CD4-positive, CD25-positive, alpha-beta regulatory T cell (primary cell): ENCODE measurements at places on chromosomes 4 and X. TPM values are rescaled to one million over a fixed set of nuclear protein-coding genes. Genes with fewer than 3 reads are reported as not detected.

The BRS3 gene
- not detected for total RNA-seq

The COL4A6 gene
- total RNA-seq = not detected

The OCIAD2 gene
- 83.0 TPM for total RNA-seq

DNA sequence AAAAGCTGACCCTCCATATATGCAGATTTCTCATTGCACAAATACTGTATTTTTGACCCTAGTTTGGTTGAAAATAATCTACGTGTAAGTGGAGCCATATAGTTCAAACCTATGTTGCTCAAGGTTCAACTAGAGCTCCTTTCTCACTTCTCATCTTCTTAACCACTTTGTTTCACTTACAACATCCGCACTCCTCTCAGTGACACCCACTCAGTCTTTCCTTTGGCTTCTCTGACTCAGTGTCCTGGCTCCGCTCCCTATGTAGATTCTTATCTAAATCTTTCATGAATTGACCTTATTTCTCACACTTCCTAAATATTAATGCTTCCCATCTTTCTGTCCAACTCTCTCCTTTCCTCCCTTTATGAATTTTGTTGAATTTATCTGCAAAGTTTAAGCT lies 32.9 kb upstream of the DKK2 start:
- no peaks in the 10 kb centered on the region for H3K4me1 ChIP-seq
- no peak overlapping the region for H3K27ac ChIP-seq

DNA sequence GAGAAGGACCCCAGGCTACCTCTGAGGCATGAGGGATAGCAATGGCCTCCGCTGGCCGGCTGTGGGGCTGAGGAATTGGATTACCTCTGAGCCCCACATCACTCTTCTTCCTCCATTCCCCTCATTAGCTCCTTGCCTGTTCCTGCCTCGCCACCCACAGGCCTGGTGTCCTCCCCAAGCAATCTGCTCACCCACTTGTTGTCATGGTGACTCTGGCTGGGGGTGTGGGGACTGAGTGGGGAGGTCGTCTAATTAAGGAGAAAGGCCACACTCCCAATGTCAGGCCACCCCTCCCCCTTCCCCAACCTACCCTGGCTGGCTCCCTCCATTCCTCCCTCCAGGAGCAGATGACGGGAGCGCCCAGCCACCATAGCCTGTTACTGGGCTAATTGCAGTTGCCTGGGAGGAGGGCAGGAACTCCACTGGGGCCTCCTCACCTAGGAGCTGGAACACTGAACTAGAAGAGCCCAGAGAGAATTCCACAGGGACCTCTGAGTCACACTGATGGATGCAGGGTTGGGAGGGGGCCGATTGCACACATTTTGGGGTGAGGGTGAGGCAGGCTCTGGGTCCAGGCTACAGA lies 20.7 kb downstream of the NALF2 start:
- DNase-seq = no peak
- no peaks in the 10 kb centered on the region for H3K27me3 ChIP-seq
- no peak overlapping the region for H3K27ac ChIP-seq
- H3K4me3 ChIP-seq = no peak overlapping the region
- H3K36me3 ChIP-seq = no peaks in the 10 kb centered on the region

The AMER1 gene
- 3.1 TPM for total RNA-seq

The GATA1 gene
- total RNA-seq = 0.67 TPM

The XK gene
- total RNA-seq = 0.99 TPM

- H3K27ac ChIP-seq = peak overlapping the region; percentile 75
- peak; percentile 77 for DNase-seq
- H3K27me3 ChIP-seq = no peaks in the 10 kb centered on the region
These were observed 1.7 kb downstream of the NSD2 start for GRCh38 chr4:1872870-1873269.

The TIGD2 gene
- total RNA-seq = 4.0 TPM

The ESX1 gene
- total RNA-seq = not detected

The KLKB1 gene
- total RNA-seq = 1.2 TPM

The SLC9B2 gene
- 24.1 TPM for total RNA-seq

The TXK gene
- total RNA-seq = 58.0 TPM

DNA sequence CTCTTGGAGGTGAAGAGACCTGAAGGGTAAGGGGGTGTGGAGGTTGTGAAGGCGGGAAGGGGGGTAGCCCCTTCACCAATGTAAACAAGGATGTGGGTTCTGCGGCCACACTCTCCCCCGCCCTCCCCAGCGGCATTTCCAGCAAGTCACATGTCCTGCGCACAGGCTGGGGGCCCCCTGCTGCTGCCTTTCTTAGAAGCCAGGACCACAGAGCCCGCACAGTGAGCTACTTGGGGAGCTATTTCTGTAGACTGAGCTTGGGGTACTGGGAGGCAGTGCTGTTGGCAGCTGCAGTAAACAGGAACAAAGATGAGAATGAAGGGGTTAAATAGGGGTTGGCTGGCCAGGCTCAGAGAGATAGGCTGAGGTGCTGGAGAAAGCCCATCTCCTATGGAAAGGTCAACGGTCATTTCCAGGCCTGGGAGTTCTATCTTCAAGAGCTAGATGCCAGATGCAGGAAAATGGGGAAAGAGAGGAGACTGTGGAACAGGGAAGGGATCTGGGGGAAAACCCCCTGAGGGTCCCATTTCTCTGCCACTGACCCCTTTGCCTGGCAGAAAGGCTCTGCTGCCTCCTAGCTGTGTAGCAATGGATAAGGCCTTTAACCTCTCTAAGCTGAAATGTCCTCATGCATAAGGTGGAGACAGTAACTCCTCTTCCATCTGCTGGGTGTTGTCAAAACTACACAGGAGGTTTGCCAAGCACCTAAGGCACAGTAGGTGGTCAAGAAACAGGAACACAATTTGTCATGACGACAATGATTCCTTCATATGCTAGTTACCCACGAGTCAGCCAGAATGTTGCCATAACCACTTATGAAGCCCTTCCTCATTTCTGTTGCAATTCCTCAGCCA lies 18.5 kb upstream of the PIM2 start:
- H3K27me3 ChIP-seq = no peaks in the 10 kb centered on the region
- DNase-seq = peak; percentile 99
- peak overlapping the region; percentile 61 for H3K4me3 ChIP-seq
- peaks cover 10% of the 10 kb centered on the region for H3K36me3 ChIP-seq
- peak overlapping the region; percentile 99 for H3K27ac ChIP-seq

DNA sequence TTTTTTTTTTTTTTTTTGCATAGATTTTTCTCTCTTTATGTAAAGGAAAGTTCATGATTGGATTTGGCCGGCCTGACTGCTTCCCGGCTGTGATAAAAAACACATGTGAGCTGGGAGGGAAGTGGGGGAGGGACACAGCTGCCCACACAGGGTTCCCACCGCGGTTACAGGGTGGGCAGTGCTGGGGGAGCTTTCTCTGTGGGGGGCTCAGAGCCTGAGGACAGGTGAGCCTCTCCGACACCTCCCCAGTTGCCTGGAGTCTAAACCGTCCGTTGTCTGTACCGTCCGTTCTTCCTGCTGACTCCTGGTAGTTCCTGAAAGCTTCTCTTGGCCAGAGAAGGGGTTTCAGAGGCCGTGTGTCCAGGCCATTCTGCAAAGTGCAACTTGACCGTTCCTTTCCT lies 21.8 kb downstream of the SHOX start:
- no peak for DNase-seq
- H3K4me3 ChIP-seq = no peak overlapping the region
- H3K27me3 ChIP-seq = no peaks in the 10 kb centered on the region
- H3K4me1 ChIP-seq = no peaks in the 10 kb centered on the region

DNA sequence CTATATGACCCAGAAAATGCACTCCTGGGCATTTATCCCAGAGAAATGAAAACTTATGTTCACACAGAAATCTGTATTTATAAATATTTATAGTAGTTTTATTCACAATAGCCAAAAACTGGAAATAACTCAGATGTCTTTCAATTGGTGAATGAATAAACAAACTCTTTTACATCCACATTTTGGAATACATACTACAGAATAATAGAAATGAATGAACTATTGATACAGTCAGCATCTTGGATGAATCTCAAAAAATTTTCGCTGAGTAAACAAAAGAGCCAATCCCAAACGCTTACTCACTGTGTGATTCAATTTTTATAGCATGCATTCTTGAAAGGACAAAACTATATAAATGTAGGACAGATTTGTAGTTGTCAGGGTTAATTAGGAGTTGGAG lies 75.1 kb upstream of the HTR2C start:
- no peaks in the 10 kb centered on the region for H3K27me3 ChIP-seq
- no peaks in the 10 kb centered on the region for H3K36me3 ChIP-seq
- no peak for DNase-seq
- no peak overlapping the region for H3K4me3 ChIP-seq
- H3K4me1 ChIP-seq = no peaks in the 10 kb centered on the region

- H3K4me3 ChIP-seq = no peak overlapping the region
- peaks cover 29% of the 10 kb centered on the region for H3K27me3 ChIP-seq
- H3K27ac ChIP-seq = no peak overlapping the region
- H3K36me3 ChIP-seq = no peaks in the 10 kb centered on the region
- no peak for DNase-seq
These were observed 14.8 kb upstream of the BBS7 start for GRCh38 chr4:121885115-121885514.

GRCh38 chr4:154560824-154561231 lies 2.0 kb upstream of the FGB start:
- H3K27ac ChIP-seq = no peak overlapping the region
- peaks cover 9% of the 10 kb centered on the region for H3K27me3 ChIP-seq
- H3K4me3 ChIP-seq = no peak overlapping the region
- no peaks in the 10 kb centered on the region for H3K36me3 ChIP-seq
- no peaks in the 10 kb centered on the region for H3K4me1 ChIP-seq

GRCh38 chr4:56791316-56791715 lies 30.2 kb downstream of the SPINK2 start:
- no peak for DNase-seq
- no peaks in the 10 kb centered on the region for H3K4me1 ChIP-seq
- no peaks in the 10 kb centered on the region for H3K27me3 ChIP-seq
- H3K36me3 ChIP-seq = no peaks in the 10 kb centered on the region

The NEK1 gene
- 22.9 TPM for total RNA-seq

The HSFX3 gene
- not detected for total RNA-seq

The THOC2 gene
- 89.5 TPM for total RNA-seq

The HSFX1 gene
- 0.32 TPM for total RNA-seq

The ADH1C gene
- not detected for total RNA-seq

The MAGEB4 gene
- total RNA-seq = not detected

The APELA gene
- total RNA-seq = not detected

DNA sequence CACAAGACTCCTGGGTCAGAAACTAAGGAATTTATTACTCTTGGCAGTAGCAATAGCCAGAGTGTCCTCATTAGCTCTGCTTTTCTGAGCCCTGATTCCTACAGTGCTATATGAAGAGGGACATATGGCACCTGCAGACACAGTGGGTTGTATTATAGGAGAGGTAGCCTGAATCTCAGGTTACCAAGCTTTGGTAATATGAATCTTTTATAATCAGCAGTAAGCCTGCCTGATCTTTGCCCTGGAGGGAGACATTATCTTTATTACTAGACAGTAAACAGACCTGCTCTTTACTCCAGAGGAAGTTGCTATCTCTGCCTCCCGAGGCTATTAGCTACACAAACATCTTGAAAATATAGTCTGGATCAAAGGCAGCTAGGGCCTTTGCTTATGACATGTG lies 62.5 kb upstream of the HOPX start:
- no peaks in the 10 kb centered on the region for H3K36me3 ChIP-seq
- H3K4me1 ChIP-seq = peaks cover 5% of the 10 kb centered on the region
- no peaks in the 10 kb centered on the region for H3K27me3 ChIP-seq
- H3K27ac ChIP-seq = no peak overlapping the region

The CSAG2 gene
- total RNA-seq = not detected

The SLITRK2 gene
- total RNA-seq = not detected

- no peak for DNase-seq
- no peaks in the 10 kb centered on the region for H3K4me1 ChIP-seq
- no peaks in the 10 kb centered on the region for H3K27me3 ChIP-seq
- H3K27ac ChIP-seq = no peak overlapping the region
These were observed 302.3 kb downstream of the DCHS2 start for GRCh38 chr4:154189346-154189745.

DNA sequence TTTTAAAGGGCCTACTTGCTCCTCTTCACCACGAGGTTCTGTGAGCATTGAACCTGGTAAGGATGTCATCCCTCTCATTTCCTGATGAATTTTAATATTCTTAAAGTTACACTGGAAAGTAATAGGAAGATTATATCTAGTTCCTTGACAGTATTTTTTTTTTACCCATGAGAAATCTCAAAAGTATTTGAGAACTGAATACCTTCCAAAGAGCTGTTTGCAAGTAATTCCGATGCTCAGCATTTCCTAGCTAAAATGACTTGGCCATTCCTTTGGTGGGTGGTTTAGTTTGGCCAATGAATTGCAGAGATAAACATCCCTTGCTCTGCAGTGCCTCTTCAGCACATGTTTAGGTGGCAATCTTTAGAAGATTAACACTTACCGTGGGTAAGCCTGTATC lies 110.2 kb upstream of the WDR1 start:
- no peak for DNase-seq
- H3K4me3 ChIP-seq = no peak overlapping the region
- H3K4me1 ChIP-seq = no peaks in the 10 kb centered on the region
